ENCODE measurements at places on chromosomes 1 and 21.

- H3K4me1 ChIP-seq: peaks cover 48% of the 10 kb centered on the region
- no peaks in the 10 kb centered on the region for H3K36me3 ChIP-seq
- no peak overlapping the region for H3K4me3 ChIP-seq
- H3K27me3 ChIP-seq: no peaks in the 10 kb centered on the region
Observed at GRCh38 chr1:165490175-165490574, 45.2 kb upstream of the RXRG start.

DNA sequence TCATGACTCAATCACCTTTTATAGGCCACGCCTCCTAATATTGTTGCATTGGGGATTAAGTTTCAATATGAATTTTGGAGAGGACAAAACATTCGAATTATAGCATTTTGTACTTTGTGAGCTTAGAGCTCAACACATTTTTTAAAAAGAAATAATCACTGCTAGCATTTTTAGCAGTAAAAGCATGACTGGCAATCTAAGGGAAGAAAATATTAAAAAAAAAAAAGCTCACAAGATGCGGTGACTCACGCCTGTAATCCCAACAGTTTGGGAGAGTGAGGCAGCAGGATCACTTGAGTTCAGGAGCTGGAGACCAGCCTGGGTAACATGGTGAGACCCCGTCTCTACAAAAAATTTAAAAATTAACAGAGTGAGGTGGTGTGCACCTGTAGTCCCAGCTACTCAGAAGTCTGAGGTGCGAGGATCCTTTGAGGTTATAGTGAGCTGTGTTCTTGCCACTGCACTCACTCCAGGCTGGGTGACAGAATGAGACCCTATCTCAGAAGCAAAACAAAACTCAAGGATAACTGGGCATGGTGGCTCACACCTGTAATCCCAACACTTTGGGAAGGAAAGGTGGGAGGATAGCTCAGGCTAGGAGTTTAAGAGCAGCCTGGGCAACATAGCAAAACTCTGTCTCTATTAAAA is 28.8 kb upstream of the DIPK1A start:
- H3K36me3 ChIP-seq: no peaks in the 10 kb centered on the region
- H3K4me1 ChIP-seq: no peaks in the 10 kb centered on the region
- H3K4me3 ChIP-seq: no peak overlapping the region
- no peak for DNase-seq
- no peaks in the 10 kb centered on the region for H3K27me3 ChIP-seq
- no peak overlapping the region for H3K27ac ChIP-seq

DNA sequence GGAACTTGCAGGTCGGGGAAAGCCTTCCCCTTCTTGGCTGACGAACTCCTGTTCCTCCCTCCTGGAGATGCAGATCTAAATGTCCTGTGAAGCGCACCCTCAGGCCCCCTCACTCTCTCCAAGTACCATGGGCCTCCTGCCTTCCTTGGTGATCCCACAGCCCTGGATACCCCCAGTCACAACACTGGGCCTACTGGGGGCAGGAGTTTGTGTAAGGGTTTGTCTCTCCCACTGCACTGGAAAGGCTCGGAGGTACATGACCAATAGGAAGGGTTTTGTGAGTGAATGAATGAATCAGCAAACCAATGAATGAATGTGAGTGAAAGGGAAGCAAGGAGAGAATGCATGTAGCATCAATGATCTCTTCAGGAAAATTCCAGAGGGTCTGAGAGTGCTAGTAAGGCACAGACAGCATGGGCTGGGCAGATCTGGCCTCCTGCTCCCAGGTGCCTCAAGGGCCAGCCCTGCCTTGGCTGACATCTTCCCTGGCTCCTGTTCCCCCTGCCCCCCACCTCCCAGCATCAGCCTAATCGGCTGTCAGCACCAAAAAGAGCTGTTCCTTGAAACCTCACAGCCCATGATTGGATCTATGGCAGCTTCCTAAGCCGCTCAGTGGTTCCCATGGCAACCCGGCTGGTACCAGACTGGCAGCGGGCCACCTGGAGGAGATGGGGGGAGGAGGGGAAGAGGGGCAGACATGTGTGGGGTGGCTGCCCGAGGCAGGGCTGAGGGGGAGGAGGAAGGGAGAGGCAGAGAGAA is 95.8 kb downstream of the VWA5B1 start:
- no peak overlapping the region for H3K27ac ChIP-seq
- peaks cover 98% of the 10 kb centered on the region for H3K27me3 ChIP-seq
- no peak for DNase-seq

DNA sequence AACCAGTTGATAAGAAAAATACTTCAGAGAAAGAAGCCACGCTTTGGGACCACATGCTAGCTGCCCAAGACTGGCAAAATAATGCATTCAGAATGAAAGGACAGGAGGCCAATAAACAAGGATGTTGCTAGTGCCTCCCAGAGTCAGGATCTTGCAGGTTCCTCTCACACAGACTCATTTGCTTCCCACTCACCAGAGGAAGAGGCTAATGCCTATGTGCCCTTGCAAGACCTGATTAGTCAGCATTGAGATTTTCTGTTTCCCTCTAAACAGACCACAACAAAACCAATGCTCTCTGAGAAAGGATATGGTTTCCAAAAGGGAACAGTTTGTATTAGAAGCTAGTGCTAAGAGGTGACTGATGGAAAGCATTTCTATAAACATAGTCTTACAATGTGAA is 85.7 kb downstream of the NRDC start:
- no peak for DNase-seq
- no peak overlapping the region for H3K4me3 ChIP-seq
- H3K36me3 ChIP-seq: peaks cover 95% of the 10 kb centered on the region
- H3K4me1 ChIP-seq: peaks cover 11% of the 10 kb centered on the region

DNA sequence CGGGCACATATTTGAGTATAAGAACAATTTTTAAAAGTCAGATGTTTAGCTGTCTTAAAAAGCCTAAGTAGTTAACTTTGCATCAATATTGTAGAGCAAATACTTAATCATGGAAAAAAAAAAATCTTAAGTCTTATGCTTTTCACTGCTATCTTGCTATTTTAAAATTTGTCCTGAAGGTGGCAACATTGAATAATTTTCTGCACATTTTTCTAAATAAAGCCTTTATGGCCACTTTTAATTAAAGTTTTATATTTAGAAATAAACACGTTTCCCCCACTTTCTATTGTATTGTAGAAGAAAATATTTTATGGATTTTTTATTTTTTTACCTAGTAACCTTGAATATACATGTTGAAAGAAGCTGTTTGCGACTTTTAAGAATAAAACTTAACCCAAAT is 198.8 kb downstream of the AMY1C start:
- no peak for DNase-seq
- H3K4me3 ChIP-seq: no peak overlapping the region
- H3K27me3 ChIP-seq: no peaks in the 10 kb centered on the region
- no peaks in the 10 kb centered on the region for H3K4me1 ChIP-seq
- H3K36me3 ChIP-seq: no peaks in the 10 kb centered on the region
- no peak overlapping the region for H3K27ac ChIP-seq

DNA sequence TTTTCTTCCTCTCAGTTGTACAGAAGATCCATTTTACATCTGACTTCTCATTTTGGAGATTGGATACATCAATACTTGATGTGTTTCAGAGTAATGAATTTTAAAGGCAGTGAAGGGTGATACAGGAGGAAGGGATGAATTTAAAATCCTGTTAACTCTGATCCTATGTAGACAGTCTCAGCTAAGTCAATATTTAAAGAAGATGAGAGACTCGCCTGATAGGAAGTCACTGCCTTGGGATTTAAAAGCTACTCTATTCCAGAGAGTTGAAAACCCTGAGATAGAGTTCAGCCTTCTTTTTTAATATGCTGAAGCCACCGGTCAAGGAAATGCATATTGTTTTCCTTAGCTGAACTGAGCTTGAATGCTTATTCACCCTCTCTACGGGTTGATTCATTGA is 42.7 kb downstream of the HUNK start:
- H3K4me1 ChIP-seq: no peaks in the 10 kb centered on the region
- H3K4me3 ChIP-seq: no peak overlapping the region
- H3K27me3 ChIP-seq: peaks cover 29% of the 10 kb centered on the region
- no peak for DNase-seq
- H3K36me3 ChIP-seq: no peaks in the 10 kb centered on the region
- H3K27ac ChIP-seq: no peak overlapping the region

All from left ventricle myocardium inferior (tissue), 1 donor.